ENCODE measurements at places on chromosomes 7 and 10.

DNA sequence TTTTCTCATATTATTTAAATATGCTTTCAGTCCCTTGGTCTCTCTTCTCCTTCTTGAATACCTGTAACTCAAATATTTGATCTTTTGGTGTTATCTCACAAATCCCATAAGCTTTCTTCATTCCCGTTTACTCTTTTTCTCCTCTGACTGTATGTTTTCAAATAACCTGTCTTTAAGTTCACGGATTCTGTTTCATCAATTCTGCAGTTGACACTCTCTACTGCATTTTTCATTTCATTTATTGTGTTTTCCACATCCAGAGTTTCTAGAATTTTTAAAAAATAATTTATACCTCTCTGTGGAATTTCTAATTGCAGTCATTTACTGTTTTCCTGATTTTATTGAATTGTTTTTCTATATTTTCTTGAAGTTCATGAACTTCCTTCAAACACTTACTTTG is 298.4 kb downstream of the PTPRN2 start:
- DNase-seq, result no peak

DNA sequence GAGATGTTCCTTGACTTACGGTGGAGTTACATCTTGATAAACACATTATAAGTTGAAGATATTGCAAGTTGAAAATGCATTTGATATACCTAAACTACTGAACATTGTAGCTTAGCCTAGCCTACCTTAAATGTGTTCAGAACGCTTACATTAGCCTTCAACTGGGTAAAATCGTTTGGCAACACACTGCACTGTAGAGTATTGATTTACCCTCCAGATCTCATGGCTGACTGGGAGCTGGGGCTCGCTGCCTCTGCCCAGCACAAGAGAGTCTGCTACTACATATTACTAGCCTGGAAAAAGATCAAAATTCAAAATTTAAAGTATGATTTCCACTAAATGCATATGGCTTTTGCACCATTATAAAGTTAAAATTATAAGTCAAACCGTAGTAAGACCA is 7.5 kb upstream of the AGR3 start:
- DNase-seq, result no peak

- no peak for DNase-seq
These were observed 30.5 kb downstream of the PPIF start for GRCh38 chr10:79377557-79378382.

GRCh38 chr10:84798312-84798711 is 469.9 kb downstream of the CCSER2 start:
- no peak for DNase-seq

DNA sequence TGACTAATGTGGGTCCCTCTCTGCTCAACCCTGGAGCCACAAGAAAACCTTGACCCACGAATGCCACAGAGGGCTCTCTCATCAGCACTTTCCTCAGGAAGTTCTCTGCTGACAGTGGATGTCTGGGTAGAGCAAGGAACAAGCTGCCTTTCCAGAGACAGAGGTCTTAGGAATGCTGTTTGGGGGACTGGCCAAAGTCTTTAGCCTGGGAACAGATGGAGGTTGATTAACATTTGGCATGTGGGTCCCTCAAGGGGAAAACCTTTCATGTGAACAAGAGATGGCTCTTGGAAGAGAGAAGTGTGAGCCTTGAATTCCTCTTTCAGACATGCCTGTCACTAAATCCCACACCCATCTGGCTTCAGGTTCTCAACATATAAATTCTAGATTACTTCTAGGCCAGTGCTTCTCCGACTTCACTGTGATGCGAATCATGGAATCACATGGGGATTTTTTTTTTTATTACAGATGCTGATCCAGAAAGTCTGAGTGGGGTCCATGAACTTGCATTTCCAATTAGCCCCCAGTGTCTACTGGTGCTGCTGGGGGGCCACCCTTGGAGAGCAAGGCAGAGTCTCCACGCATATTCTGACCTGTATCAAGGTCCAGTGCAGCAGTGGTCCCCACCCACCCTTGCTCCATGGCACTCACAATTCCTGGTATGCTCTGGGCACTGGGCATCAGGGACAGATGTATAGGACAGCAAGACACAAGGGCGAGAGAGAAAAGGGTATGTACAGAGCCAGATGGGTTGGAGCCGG is 360.4 kb downstream of the CXCL12 start:
- no peak for DNase-seq

DNA sequence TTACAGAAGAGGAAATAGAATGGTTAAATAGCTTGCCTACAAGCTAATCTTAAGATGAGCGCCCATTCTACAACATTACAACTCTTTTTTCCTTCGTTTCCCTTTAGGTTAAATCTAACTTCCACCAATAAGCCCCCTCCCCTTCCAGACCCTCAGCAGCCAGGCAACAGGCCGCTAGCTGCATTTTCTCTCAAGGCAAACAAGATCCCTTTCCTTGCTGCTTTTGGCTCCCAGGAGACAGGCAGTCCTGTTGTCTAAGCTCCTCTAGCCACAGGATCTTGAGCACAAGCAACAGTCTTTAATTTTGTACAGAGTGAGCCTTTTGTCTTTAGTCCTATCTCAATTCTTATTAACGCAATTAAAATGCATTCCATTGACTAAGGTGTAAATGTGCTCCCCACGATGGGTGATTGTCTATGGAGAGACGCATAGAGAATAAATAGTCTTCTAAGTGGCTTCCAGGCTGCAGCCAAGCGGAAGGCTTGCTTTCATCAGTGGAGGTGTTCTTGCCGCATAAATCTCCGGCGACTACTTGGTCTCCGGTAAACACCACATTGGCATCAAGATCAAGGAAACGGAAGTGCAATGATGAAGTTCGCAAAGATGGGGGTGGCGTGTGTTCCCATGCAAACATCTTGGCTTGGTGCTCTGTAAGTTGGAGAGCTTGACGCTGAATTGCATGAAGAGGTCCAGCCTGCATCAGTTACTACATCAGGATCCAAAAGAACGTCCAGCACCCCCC is 181.9 kb upstream of the LYZL2 start:
- DNase-seq, result no peak

GRCh38 chr10:62831346-62831745 is 15.2 kb upstream of the EGR2 start:
- DNase-seq, result no peak

- DNase-seq, result no peak
These were observed 18.0 kb downstream of the SEMA3C start for GRCh38 chr7:80900583-80901576.

DNA sequence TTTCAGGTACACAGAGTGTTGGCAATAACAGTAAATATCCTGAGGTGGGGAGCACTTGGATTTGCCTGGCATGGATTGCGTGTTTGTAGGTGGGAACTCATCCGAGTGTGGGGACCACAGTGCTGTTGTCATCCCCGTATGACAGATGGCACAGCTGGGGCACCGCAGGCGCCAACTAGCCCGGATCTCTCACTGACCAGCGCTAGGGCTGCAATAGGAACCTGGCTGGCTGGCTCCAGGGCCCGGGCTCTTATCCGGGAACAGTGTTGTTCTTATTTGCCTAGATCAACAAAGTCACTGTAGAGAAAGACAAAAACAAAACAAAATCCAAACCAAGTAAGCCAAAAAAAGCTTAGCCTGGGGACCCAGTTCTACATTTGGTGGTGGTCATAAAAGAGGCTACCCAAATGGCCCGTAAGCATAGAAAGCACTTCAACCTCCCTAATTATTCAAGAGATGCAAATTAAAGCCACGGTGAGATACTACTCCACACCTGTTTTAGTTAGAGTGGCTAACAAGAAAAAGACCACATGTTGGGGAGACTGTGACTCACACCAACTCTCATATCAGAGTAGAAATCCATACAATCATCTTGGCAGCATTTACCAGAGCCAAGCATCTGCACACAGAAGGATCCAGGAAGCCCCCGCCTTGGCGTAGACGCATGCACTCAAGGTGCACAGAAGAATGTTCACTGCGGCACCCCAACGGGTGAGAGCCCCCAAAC is 27.2 kb upstream of the PFKFB3 start:
- no peak for DNase-seq

DNA sequence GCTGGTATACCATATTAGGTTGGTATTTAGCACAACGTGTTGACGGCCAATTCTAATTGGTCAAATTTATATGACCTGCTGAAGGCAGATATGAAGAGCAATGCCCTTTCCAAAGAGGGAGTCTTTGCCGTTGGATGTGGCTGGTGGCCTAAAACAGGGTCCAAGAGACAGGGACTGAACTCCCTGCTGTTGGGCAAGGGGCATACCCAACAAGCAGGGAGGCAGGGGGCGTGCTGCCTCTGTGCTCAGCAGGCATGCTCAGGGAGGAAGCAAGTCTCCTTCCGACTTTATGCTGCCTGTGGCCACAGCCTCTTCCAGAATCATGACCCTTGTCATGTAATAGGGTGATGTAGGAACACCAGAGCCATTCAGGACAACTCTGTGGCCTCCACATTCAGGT is 167.7 kb upstream of the NPVF start:
- no peak for DNase-seq

DNA sequence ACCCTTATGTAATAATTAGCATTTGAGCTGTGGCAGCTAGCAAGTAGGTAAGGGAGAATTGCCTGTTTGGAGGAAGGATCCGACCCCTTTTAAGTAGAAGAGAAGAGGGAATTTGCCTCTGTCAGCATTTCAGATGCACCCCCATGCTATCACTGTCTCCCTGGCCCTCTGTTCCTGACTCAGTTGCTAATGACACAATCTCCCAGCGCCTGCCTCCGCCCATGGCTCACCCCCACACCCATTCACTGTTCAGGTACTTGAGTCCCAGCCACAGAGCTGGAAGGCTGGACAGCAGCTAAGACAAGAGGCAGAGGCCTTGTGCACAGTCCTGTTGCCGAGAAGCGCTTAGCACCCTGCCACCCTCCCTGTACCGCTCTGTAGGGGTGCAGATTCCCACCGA is 512.3 kb upstream of the GALNT17 start:
- no peak for DNase-seq

- DNase-seq, result no peak
These were observed 153.4 kb upstream of the GDF10 start for GRCh38 chr10:47146572-47146971.

- DNase-seq, result no peak
These were observed 4.5 kb upstream of the SEMA3D start for GRCh38 chr7:85191383-85191782.

GRCh38 chr7:66265566-66265965 is 60.4 kb downstream of the TPST1 start:
- no peak for DNase-seq
